Right ventricle myocardium superior (tissue), 1 donor: ENCODE measurements at places on chromosomes 4 and X. TPM values are rescaled to one million over a fixed set of nuclear protein-coding genes. Genes with fewer than 3 reads are reported as not detected.

The UCP1 gene
- total RNA-seq = not detected

The GALNT7 gene
- 3.4 TPM for total RNA-seq

The XG gene
- total RNA-seq = 0.35 TPM

The ERVMER34-1 gene
- total RNA-seq = 4.5 TPM

The CYTL1 gene
- not detected for total RNA-seq

The RBMXL3 gene
- not detected for total RNA-seq

The JAKMIP1 gene
- total RNA-seq = not detected

The PPM1K gene
- 160 TPM for total RNA-seq

The TBC1D8B gene
- 1.9 TPM for total RNA-seq

The PGAM4 gene
- not detected for total RNA-seq

The DDIT4L gene
- total RNA-seq = 0.46 TPM

DNA sequence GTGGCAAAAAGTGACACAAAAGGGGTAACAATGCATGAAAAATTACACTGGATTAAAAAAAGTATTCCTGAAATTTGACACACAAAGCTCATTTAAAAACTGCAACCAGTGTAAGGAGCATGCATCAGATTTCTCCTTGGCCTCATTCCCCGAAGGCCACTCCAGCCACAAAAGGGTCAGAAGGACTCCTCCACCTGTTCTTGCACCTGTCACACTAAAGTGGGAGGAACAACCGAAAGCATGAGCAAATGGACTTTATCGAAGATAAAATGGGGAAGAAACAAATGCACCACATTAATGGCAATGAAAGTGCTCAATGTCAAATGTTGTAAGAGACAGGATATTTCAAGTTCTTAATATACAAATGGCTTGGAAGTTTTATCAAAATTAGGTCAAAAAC lies 88.2 kb downstream of the ADGRA3 start:
- no peak for DNase-seq

- no peak for DNase-seq
Measured at GRCh38 chr4:47383829-47384427, 79.6 kb downstream of the COMMD8 start.

DNA sequence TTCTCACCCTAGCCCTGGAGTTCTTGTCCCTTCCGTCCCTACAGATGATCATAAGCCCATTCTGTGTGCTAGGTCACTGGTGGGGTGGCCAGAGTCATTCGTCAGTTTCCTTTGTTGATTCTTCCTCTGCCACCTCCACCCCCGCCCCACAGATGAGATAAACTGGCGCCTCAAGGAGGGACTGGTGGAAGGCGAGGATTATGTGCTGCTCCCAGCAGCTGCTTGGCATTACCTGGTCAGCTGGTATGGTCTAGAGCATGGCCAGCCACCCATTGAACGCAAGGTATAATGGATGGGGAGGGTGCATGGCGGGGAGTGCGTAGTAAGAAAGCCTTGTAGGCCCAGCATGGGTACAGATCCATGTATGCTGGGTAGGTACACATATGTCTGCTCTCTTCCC lies 6.4 kb downstream of the USP11 start:
- no peak for DNase-seq

DNA sequence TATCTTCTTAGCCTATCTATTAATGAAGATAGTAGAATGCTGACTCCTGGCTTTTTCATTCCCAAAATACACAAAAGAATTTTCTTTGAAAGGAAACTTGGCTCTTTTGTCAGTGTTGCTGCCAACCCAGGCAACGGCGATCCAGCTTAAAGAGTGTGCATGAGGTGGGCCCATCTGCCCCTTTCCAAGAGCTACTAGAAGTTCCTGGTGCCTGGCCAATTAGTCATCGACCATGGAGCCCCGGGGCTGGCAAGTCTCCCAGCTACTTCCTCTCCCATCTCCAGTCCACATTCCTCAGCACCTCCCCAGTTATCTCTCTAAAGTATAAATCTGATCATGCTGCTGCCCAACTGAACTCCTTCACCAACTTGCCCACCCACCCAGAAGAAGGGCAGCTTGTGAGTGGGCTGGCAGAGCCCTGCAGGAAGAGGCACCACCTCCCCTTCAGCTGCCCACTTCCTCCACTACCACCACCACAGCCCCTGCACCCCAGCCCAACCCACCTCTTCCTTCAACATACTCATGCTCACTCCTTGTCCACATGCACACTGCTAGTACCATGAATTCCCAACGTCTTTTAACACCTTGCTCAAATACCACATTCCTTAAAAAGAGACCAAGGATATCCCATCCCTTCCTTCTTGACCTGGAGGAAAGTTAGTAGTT lies 158.2 kb upstream of the MAP3K15 start:
- peak; percentile 74 for DNase-seq

DNA sequence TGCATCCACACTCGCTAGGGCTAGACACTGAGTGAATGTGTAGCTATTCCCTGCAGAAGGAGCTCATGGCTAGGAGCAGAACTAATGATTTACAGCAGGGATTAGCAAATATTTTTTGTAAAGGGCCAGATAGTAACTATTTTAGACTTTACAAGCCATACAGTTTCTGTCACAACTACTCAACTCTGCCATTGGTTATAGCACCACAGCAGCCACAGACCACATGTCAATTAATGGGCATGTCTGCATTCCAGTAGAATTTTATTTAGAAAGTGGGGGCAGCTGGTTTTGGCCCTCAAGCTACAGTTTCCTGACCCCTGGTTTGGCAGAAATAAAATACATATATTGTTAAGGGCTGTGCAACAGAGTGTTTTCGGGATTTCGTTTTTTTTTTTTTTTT lies 192.6 kb downstream of the FRMPD4 start:
- no peak for DNase-seq

GRCh38 chr4:176339936-176340761 lies 20.4 kb downstream of the SPCS3 start:
- no peak for DNase-seq

DNA sequence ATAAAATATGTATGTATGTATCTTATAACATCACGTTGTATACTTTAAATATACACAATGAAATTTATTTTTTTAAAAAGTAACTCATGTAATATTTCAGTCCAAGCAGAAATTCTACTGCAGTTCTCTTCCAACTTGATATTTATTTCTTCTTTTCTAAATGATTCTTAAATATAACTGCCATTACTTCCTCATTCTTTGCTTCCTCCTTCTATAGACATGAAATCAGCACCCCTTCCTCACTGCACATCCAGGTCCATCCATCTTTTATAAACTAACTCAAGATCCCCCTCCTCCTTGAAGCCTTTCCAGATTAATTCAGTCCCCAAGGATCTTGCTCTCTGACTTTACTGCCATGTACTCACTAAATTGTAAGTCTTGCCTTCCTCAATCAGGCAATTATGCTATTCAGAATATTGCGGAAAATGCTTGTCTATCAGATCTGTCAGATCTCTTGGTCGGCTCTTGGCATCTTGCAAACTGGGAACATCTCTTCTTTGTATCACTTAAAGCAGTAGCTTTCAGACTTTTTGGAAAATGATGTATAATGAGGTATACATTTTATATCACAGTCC lies 3.7 kb downstream of the GPRIN3 start:
- no peak for DNase-seq

- peak; percentile 31 for DNase-seq
Measured at GRCh38 chr4:179867300-179867878, 2375.8 kb upstream of the TENM3 start.

DNA sequence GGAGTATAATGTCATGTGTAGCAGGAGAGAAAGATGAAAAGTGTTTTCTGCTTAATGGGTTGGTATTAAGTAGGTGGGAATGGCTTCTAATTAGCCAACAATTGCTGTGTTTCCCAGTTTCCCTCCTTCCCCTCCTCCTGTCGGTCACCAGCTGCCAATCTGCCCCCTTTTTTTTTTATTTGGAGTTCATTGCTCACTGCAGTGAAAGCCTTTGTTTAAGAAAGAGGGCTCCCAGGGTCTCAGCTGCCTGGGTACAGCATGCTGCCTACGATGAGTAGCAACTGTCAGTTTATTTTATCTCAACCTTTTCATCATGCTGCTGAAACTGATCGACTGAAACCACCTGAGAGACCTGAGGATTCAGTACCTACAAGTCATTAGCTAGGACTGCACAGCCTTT lies 149.0 kb downstream of the POU4F2 start:
- DNase-seq = no peak

DNA sequence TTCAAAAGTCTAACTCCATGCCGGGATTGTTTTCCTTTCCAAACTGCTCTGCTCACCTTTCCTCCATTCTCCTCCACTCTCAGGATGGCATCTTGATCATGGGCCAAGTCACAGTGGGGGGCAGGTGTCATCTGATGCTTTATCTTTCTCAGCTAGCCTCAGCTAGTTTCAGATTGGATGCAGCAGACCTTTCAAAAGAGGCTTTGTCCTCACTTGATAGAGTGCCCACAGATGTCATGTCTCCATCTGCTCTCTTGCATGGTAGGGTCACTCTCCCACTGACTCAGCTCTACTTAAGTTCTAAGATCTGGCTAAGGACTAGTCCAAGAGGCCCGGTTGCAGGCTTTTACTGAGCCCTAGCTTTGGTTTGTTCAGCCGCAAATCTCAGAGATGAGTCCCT lies 341.8 kb upstream of the GALNT7 start:
- no peak for DNase-seq

DNA sequence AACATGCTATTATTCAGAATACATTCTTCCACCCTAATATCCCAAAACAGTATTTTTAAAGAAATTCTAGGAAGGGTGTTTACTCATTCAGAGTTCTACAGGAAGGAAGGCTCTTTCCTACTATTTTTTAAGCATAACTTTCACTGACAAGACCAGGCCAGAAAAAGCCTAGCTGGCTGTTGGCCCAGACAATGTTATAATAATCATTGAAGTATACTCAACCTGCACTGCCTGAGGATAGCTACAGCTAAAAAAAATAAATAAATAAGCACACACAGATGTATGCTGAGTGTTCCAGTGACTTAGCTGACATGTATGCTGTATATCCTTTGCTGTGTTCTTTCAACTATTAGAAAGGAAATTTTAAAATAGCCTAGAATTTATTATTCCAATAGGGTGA lies 145.8 kb upstream of the SPRY1 start:
- DNase-seq = peak; percentile 53

- DNase-seq = no peak
Measured at GRCh38 chr4:109134268-109134667, 168.2 kb downstream of the COL25A1 start.

DNA sequence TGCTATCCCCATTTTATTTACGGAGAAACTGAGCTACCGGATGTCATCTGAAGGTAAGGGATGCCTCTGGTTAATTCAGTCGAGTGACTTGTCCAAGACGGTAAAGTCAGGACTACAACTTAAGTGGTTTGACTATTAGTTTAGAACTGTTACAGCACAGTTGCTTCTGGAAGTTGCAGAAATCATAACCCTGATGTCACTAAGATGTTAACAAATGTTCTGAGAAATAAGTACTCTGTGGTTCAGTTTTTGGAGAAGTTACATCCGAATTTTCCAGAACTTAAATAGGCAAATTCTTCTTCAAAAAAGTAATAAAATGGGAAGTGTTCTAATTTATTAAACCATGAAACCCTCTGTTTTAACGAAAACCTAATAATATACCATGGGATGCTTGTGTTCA lies 3.1 kb downstream of the PPA2 start:
- DNase-seq = no peak

DNA sequence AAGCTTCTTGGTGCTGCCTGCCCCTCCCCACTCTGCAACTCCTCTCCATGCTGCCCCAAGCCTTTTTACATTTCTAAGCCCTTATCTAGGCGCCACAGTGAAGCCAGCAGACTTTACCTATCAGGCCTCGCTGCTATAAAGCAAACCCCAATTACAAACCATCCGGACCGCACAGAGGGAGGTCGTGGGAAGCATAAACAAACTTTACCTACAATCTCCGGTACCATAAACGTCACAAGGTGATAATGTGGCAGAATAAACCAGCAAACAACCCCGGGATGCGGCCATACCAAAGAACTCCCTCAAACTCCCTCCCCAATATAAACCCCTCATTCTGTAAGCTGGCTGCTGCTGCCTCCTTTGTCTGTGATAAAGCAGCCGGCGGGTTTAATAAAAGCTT lies 54.0 kb upstream of the ZCCHC13 start:
- DNase-seq = no peak

DNA sequence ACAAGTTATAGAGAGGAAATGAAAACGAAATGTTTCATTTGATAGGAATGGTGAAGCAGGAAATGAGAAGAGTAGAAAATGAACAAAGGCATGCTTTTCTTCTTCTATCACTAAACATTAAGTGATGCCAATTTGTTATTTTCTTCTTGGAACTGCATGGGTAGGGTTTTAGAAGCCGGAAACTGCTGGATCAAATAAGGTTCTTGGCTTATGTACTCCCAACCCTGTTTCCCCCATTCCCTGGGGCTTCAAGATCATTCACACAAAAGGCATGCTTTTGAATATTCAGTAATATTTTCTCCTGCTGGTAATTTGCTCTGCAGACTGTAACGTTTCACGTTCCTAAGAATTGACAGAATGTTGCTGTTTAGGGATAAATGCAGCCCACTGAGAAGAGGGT lies 224.1 kb downstream of the NLGN4X start:
- DNase-seq = no peak

- DNase-seq = no peak
Measured at GRCh38 chr4:128921954-128922353, 112.5 kb downstream of the JADE1 start.

GRCh38 chr4:1239141-1239949 lies 9.6 kb downstream of the CTBP1 start:
- peak; percentile 32 for DNase-seq

- DNase-seq = no peak
Measured at GRCh38 chrX:71504346-71504745, 28.6 kb upstream of the OGT start.

GRCh38 chr4:56971383-56971782 lies 6.0 kb downstream of the NOA1 start:
- DNase-seq = no peak
